Omental fat pad (tissue), 4 donors: ENCODE measurements at places on chromosomes 7 and 10. TPM values are rescaled to one million over a fixed set of nuclear protein-coding genes. Genes with fewer than 3 reads are reported as not detected.

GRCh38 chr7:28174442-28174841 is 6.2 kb downstream of the JAZF1 start:
- DNase-seq, result no peak

DNA sequence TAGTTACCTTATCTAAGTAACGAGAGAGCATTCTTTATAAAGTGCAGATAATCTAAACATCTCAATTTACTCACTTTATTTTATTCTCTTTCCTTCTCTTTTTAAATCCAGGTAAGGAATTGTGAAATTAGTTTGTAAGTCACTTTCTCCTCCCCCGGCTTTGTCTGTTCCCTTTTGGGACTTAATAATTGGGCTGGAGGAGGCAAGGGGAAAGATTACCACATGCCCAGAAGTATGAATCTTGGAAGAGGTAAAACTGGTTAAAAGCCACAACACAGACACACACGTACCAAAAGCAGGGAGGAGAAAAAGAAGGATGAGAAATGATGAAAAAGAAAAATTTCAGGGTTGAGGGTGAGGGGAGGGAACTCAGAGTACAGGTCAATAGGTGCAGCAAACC is 63.3 kb upstream of the LRRC17 start:
- DNase-seq, result no peak

GRCh38 chr7:4286351-4286750 is 395.7 kb upstream of the FOXK1 start:
- DNase-seq, result no peak

DNA sequence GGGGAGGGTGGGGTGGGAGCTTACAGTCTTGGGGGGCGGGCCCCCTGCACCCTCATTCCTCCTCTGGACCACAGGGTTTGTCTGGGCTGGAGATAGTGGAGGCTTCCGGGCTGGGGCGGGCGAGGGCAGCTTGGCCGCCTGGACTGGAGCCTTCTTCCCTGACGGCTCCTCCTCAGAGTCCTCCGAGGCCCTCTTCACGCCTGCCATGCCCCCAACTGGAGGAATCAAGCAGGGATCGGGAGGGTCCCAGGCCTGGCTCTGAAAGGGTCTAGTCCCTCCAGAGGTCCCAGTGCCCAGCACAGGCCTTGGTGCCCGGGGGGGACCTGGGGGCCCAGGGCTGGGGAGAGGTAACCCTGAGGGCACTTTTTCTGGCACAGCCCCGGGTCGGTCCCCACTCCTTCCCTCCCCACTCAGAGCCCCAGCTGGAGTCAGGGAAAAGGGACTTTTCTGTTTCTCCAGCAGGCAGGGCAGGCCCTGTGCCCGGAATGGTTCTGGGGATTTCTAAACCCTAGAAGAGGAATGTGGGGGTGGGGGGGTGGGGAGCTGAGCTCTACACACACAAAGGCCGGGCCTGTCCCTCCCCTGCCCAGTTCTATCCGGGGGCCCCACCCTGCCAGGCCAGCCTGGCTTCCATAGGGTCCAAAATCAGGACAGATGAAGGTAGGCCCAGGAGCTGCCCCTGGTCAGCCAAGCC is 11.6 kb downstream of the MICALL2 start:
- no peak for DNase-seq

GRCh38 chr10:119633538-119634218 is 17.5 kb upstream of the BAG3 start:
- no peak for DNase-seq

GRCh38 chr7:18975689-18976280 is 141.7 kb downstream of the TWIST1 start:
- DNase-seq, result no peak

GRCh38 chr10:19811540-19811939 is 4.7 kb upstream of the PLXDC2 start:
- DNase-seq, result no peak

- DNase-seq, result no peak
Measured at GRCh38 chr10:12390733-12391132, 41.4 kb downstream of the CAMK1D start.

DNA sequence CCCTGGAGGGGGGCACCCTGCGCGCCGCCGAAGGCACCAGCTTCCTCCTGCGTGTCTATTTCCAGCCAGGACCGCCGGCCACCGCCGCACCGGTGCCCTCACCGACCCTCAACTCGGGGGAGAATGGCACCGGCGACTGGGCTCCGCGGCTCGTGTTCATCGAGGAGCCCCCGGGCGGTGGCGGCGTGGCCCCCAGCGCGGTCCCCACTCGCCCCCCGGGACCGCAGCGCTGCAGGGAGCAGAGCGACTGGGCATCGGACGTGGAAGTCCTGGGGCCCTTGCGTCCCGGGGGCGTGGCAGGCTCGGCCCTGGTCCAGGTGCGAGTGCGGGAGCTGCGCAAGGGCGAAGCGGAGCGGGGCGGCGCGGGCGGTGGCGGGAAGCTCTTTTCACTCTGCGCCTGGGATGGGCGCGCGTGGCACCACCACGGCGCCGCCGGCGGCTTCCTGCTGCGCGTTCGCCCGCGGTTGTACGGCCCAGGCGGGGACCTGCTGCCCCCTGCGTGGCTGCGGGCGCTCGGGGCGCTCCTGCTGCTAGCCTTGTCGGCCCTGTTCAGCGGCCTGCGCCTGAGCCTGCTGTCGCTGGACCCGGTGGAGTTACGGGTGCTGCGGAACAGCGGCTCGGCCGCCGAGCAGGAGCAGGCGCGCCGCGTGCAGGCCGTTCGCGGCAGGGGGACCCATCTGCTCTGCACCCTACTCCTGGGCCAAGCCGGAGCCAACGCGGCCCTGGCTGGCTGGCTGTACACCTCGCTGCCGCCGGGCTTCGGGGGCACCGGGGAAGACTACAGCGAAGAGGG is 594 bp downstream of the CNNM1 start:
- no peak for DNase-seq

DNA sequence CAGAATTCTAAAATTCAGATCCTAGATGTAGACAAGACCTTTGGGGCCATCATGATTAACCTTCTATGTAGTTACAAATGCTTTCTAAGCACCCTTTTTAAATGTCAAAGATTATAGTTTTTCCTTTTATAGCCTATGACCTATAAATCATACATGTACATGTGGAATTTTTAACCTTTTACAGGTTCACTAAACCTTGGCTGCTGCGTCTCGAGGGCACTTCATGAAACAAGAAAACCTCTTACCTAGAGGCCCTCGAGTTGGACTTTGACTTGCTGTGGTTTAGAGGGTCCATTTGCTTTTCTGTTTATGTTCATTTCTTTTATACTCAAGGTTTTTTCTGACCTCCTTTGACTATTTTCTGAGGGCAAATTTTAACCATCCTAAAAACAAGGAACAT is 302.2 kb downstream of the CSTF2T start:
- DNase-seq, result no peak

DNA sequence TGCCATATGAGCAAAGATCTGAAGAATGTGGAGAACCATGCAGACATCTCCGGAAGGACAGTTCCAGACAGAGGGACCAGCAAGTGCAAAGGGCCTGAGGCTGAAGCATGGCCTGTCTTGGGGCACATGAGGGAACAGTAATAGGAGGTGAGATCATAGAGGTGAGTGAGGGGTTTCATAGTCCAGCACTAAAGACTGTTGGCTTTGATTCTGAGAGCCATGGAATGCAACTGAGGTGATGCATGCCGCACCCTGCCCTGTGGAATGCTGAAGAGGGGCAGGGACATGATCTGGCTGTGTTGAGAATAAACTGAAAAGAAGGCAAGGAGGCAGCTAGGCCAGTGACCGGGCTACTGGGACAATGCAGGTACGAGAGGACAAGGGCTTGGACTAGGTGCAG is 253.1 kb upstream of the KLF14 start:
- no peak for DNase-seq

DNA sequence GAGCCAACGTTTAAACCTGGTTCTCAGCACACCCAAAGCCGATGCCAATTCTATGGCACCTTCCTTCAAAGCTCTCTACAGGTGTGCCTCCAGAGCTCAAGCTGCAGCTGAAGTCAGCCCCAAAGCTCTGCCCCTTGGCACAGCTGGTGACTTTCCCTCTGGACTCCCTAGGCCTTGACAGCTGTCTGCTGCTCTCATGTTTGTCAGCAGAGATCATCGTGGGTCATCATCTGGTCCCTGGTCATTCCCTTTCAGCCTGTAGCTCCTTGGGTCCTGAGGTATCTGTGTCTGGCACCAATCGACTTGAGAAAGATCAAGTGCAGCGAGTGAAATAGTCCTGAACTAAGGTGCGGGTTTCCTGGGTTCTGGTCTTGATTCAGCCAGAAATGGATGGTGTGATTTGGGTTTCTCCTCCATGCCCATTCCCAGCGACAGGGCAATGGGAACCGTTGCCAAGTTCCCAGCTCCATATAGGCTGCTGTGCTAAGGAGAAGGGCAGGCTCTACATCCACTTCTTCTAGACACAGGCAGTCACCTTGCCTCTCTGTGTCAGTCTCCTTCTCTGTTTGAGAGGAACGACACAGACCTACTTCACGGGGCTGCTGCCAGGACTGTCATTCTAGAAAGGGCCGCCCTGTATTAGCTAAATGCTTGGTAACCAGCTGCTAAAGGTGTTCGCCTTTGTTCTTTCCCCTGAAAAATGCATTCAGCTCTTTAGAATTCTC is 3.6 kb downstream of the PKD1L1 start:
- DNase-seq, result no peak

- DNase-seq, result no peak
Measured at GRCh38 chr7:96320442-96320841, 1.5 kb downstream of the SLC25A13 start.

GRCh38 chr7:55099821-55100543 is 81.2 kb downstream of the EGFR start:
- DNase-seq, result no peak

- DNase-seq, result no peak
Measured at GRCh38 chr7:51034521-51035264, 252.0 kb upstream of the GRB10 start.

- no peak for DNase-seq
Measured at GRCh38 chr10:119341459-119342301, 134.3 kb downstream of the GRK5 start.

DNA sequence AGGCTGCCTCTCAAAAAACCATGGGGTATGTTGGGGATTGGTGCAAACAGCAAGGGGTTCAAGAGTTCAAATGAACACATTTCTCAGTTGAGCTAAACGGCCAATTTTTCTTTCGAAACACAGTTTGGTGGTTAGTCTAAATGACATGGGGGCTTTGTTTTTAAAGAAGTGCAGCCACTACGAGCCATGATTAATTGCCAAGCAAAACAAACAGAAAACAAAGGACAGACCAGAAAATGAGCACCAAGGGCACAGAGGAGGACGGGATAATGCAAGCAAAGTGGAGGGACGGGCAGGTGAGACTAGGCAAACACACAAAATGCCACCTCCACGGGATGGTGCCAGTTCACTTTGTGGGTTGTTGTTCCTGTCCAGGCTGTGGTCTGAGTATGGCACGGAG is 64.5 kb upstream of the PDLIM1 start:
- no peak for DNase-seq

GRCh38 chr7:98996150-98996552 is 117.8 kb downstream of the TRRAP start:
- no peak for DNase-seq

DNA sequence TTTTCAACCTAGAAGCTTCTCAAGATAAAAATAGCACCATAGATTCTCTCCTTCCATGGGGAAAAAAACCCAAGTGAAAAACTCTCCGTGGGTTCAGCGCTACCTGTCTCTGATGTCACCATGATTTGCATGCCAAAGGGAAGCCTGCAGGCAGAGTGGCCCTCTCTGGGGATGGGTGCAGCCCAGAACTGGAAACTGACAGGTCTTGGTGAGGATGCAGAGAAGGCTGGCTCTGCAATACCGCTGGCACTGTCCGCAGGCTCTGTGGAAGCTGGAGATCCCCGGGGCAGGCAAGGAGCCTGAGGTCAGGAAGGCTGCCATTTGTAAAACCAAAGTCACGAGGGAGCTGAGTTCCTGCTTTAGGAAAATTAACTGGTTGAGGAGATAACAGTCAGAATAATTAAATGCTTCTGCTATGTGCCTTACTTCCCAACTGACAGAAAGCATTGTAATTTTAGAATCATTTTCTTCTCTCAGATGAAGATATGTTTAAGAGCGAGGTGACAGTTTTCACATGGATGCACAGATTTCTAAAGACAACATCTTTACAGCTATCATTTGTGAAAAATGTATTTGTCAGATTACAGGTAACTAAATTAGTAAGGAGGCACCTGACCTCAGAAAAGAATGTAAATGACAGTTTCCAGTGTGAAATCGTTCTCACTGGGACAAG is 731.5 kb upstream of the FZD8 start:
- no peak for DNase-seq

DNA sequence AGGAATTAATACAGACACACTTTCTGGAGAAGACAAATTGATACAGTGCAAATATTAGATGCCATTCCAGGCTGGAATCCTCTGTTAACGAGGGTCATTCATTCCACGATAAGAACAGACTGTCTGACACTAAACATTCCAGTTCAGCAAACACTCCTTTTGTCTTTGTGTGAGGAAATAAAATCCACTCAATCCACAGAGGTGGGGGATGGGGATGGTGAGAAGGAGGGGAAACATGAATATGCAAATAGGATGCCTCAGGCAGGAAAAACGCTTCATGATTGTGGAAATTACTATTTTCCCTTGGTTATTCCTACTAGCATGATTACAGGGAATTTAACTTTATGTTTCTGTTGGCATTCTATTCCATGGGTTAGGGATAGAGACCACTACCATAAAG is 196.9 kb upstream of the CDCA7L start:
- no peak for DNase-seq

- DNase-seq, result no peak
Measured at GRCh38 chr10:79153745-79154144, 85.0 kb downstream of the ZMIZ1 start.

GRCh38 chr10:17454161-17455014 is at the start of gene ST8SIA6:
TSS of gene ST8SIA6 (minus strand) at chr10:17454595. CDS start at chr10:17454255, 340 bp downstream.
- DNase-seq, result no peak

- DNase-seq, result no peak
Measured at GRCh38 chr7:119918185-119918584, 354.8 kb upstream of the KCND2 start.

DNA sequence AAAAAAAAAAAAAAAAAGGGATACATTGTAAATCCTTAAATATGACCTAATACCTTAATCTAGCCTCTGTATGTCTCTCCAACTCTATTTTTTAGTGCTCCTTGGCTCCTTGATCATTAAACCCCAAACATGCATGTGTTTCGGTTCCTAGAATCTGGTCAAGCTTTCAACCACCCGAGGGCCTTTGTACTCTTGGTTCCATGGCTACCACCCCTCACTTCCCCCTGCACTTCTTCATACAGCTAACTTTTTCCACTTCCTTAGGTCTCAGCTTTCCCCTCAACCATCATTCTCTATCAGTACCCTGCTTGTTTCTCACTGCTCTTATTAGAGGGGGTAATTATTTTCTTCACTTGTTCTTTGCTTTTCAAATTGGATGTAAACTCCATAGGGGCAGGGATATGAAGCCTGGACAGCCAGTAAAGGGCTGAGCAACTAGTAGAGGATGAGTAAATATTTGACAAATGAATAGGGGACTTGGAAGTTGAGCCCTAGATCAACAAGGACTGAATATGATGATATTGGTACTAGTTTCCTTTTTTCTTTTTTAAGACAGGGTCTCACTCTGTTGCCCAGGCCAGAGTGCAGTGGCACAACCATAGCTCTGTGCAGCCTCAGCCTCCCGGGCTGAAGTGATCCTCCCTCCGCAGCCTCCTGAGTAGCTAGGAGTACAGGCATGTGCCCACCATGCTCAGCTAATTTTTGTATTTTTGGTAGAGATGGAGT is 4.3 kb upstream of the GDI2 start:
- DNase-seq, result no peak

GRCh38 chr10:71300555-71301370 is 18.3 kb upstream of the SLC29A3 start:
- DNase-seq, result no peak

The TLX1 gene
- not detected for total RNA-seq

The HOXA13 gene
- total RNA-seq, result not detected

The SPDYE5 gene
- not detected for total RNA-seq

The NPY gene
- total RNA-seq, result not detected

The PPP2R2D gene
- total RNA-seq, result 32.4 TPM

The RNF32 gene
- total RNA-seq, result 0.72 TPM

The C7orf57 gene
- not detected for total RNA-seq

The METTL27 gene
- not detected for total RNA-seq

The SPAG6 gene
- not detected for total RNA-seq
